ENCODE measurements at places on chromosomes 1 and 21.

- no peak for DNase-seq
Measured at GRCh38 chr1:160207771-160208556, 2.8 kb downstream of the PEA15 start.

DNA sequence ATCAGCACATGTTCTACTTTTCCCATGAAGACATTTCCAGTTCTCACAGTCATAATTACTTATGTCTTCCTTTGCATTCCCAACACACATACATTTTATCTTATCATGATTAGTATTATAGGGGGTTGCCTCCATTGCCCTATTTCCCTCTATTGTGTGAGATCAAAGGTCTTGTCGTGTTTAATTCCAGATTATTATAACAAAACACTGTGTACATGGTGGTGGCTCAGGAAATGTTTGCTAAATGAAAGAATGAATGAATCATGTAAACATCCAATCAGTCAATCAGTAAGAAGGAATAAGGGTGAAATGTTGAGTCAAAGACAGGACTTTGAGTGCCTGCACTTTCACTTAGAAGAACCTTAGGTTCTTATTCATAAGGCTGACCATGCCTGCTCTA, 376.0 kb downstream of the SMYD3 start:
- no peak for DNase-seq

DNA sequence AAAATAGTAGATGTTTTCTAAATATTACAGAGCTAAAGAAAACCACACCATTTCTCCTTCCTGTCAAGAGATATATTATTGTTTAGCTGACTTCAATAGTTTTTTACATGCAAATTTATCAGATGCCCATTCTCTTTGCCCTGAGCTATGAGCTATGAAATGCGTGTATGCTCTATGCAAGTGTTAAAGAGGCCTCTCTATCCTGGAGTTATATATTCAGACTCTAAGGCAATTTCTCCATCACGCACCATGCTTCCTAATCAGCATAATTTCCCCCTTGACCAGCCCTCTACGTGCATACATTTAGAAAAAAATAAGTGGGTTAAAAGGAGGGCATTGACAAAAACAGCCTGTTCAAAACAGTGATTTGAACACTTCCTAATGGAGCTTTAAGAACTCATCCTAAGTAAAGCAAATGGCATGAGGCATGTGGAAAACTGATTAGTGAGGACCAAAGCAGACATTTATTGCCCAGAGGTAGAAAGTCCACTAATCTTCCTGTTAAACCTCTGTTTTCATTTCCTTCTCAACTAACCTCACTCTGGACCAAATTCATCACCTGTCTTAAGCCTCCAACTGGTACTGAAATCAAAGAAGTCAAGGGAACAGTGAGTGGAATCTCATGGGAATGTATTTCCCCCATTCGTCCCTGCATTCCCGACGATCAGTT, 565.8 kb upstream of the PKN2 start:
- DNase-seq = no peak

- DNase-seq = no peak
Measured at GRCh38 chr1:211518330-211519289, 26.6 kb upstream of the RD3 start.

DNA sequence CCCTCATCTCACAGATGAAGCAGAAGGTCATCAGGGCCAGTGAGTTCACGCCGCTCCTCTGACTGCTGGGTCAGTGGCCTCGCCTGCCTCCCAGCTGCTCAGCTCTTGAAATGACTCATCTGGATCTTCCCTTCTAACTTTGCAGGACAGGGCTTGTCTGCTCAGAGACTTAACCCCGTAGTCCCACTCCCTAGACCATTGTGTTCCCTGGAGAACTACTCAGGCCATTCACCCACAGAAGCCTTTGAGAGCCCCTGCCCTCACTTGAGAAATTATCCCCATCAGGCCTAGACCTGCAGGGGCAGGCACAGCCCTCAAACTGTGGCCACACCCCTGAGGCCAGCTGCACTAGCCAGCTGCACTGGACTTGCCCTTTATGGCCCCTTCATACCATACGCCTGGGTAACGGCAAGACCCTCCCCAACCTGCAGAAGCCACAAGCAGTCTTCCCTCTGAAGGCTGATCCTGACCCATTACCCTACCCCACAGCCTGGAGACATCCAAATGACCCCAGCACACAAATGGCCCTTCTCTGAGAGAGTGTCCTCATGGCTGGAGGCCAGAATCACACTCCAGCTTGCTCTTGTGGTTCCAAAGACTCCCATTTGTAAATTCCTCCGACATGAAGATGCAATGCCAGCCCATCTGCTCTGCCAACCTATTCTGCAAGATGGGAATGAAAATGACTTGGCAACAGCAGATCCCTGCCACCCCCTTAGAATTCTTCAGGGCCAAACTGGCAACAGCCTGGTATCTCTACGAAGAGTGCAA, 33.2 kb downstream of the RCSD1 start:
- peak; percentile 67 for DNase-seq

DNA sequence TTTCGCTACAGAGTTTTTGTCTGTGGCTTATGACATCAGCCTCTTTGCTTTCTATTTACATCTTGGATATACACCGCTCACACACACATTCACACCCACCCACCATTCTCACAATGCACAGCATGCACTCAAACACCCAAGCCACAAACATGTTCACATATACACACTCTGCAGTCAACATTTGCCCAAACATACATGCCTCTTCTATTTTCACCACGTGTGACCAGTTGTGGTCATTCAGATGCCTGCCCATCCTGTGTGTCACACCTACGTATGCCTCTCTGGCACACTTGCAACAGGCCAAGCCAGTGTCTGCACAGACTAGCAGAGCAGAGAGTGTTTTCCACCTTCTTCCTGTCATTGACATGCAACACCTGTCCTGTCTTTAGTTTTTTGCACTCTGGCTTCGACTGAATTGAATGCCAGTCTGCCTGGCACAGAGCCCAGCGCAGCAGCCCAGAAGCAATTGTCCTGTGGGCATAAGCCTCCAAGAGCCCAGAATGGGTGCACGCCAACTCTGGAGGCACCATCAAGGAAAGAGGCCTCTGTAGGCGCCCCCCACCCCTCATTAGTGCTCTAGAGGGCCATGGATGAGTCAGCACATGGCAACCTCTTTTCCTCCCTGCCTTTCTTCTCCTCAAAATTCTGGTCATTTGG, 37.7 kb upstream of the LRRN2 start:
- DNase-seq = no peak

GRCh38 chr1:94514095-94514727, 27.3 kb downstream of the F3 start:
- no peak for DNase-seq

- no peak for DNase-seq
Measured at GRCh38 chr1:8031176-8031785, 5.2 kb upstream of the ERRFI1 start.

DNA sequence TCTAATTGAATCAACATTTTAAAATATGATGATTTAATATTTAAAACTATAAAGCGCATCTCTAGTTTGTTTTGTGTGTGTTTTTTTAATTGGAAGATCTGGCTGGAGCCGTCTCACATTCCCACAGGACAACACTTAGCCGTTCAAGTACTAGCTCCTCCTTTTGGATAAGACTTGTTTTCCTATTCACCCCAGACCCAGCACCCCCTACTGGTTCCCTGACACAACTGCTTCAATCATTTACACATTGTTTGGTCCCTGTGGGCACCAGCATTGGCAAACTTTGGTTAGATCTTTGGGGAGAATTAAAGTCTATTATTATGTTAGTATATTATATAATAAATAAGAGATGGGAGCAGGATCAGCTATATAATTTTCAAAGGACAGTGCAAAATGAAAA, 34.5 kb downstream of the TYW3 start:
- DNase-seq = no peak

- no peak for DNase-seq
Measured at GRCh38 chr1:246106342-246106763, 400.7 kb downstream of the SMYD3 start.

GRCh38 chr1:67571901-67572593, 113.0 kb upstream of the GADD45A start:
- DNase-seq = no peak

- no peak for DNase-seq
Measured at GRCh38 chr21:34968414-34969333, 80.4 kb downstream of the RUNX1 start.

All from H54 (cell line).